ENCODE measurements at places on chromosomes 11 and 22.

GRCh38 chr22:34669001-34669400 is 397.0 kb upstream of the ISX start:
- no peak for DNase-seq

- DNase-seq, result no peak
These were observed 20.9 kb downstream of the POU2AF3 start for GRCh38 chr11:111319296-111319695.

DNA sequence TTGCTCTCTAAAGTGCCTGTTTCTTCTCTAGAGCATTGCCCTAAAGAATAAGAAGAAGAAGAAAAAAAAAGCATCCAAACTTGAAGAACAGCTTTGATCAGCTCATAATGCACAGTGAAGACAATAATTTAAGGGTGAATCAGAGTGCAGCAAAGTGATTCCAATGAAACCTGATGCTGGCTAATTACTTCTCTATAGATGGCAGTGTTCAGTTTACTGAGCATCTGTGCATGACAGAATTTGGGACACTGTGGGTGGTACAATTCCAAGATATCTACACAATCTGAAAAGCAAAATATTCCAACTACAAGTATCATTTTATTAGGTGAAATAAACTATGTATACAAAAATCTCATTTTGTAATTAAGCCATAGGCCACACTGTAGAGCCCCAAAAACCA is 450.5 kb upstream of the CCDC90B start:
- DNase-seq, result no peak

DNA sequence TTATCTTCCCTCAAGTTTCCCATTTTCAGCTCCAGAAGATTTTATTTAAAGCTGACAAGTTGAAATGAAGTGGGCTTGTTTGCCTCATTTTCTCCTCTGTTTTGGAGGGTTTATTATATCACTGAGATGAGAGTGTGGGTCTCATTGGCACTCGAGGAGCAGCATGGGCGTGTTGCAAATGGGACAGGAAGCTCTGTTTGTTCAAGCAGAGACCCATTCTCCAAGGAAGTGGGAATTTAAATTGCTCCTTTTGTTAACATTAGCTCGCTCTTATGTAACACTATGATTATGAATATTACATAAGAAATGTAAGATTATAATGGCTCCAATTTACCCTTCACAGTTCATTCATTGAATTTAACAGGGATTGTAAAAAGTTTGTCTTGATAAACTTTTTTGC is 317.7 kb upstream of the CTSC start:
- DNase-seq, result no peak

- no peak for DNase-seq
These were observed 715.1 kb upstream of the API5 start for GRCh38 chr11:42596576-42597145.

DNA sequence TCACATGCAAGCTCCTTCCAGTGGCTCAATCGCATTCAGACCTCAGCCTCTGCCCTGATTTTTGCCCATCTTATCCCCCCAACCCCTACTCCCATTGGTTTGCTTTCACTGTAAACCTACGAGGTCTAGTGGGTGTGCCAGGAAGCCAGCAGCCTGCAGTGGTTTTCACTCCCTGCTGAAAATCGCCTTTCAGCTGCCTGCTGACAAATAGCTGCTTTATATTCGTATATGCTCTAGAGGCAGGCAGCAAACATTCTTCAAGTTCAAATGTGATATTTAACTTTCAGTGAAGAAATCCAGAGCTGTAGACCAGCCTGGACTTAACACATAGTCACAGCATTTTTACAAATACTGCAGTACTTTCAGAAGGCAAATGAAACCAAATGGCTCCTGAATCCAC is 92.8 kb upstream of the APOA1 start:
- peak; percentile 22 for DNase-seq

DNA sequence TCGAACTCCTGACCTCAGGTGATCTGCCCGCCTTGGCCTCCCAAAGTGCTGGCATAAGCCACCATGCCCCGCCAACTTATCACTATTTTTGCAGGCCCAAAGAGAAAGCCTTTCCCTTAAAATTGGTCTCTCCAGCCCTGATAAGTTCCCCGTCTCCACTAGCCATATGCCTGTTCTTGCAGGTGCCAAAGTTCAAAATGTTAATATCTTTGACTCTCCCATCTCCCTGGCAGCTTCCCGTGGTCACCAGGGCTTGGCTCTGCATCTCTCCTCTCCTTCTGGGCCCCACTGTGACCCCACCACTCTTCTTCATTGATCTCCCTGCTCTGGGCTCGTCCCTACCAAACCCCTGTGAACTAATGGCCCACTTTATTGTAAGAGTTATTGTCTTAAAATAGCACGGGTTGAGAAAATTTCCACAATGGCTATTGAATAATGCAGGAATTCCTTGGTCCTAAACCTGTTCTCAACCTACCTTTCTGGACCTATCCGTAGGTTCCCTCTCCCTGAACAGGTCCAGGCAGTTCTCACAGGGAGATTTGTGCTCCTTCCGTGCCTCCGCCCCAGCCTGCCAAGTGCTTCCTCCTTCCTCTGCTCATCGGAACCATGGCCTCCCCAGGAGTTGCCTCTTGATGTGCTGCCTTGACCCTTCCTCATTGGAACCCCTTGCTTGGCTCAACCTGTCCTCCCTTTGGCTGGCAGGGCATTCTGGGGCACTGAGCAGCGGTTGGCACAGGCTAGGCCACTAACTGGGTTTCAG is 147.5 kb downstream of the DSCAML1 start:
- no peak for DNase-seq

DNA sequence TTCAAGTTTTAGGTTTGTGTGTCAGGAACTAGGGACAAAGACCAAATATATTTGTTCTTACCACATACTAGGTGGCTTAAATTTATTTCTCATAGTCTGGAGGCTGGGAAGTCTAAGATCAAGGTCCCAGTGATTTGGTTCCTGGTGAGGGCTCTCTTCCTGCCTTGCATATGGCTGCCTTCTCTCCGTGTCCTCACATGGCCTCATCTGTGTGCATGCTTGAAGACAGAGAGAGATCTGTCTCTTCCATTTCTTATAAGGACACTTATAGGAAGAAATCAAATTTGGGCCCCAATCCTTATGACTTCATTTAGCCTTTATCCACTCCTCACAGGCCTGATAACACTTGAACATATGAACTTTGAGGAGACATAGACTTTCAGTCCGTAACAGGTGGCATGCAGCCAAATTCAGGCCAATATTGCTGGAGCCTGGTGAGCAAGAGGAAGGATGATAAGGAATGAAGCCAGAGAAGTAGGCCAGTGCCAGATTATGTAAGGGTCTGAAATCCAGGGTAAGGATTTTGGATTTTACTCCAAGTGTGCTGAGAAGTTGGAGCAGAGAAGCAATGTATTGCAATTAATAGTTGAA is 35.1 kb downstream of the TTC17 start:
- DNase-seq, result no peak

GRCh38 chr11:35413598-35413997 is 5.8 kb downstream of the SLC1A2 start:
- DNase-seq, result no peak

- no peak for DNase-seq
These were observed 41.4 kb upstream of the B3GAT1 start for GRCh38 chr11:134453441-134453840.

DNA sequence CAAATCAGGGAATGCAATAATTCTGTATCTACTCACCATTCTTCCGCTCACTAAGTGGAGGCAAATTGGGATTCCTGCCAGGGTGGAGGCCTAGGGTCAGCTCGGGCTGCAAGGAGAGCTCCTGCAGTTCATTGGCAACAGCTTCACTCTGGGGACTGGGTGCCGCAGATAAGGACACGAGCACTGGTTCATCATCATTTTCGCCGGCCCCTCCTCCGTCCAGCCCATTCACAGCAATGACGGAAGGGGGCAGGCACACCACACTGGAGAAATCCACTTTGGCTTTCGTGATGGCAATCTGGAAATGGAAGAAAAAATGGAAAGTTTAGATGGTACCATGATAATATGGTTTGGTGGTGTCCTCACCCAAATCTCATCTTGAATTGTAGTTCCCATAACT is 84.4 kb downstream of the MRTFA start:
- DNase-seq, result no peak

DNA sequence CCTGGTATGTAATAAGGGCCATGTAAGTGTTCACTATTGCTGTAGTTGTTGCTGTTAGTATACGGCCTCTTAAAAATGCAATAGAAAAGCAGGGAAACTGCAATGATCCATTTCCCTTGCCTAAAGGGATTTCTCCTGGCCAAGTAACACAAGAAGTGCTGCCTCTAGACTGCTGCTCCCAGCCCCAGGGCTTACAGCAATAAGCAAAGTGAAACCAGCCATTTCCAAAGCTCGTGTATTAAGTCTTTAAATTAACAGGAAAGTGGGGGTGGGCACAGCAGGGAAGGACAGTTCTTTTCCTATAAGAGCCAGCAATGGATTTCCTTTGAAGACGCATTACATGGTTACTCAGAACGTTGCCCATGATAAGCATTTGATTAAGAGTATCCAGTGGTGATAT is 36.9 kb upstream of the WT1 start:
- DNase-seq, result no peak

DNA sequence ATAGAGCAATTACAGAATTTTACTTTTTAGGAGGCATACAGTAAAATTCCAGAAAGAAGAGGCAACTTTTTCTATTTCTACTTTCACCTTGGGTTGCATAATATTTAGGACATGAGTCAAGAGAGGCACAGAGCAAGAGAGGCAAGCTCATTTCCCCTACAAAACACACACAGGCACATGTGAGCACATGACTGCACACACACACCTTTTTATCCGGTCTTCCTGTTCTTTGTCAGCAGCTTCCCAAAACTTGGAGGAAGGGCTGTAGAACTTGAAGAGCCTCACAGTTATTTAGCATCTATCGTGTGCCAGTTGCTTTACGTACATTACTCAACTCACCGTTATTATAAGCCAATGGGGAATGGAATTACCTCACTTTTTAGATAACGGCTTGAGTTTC is 37.8 kb upstream of the CCDC179 start:
- DNase-seq, result no peak

DNA sequence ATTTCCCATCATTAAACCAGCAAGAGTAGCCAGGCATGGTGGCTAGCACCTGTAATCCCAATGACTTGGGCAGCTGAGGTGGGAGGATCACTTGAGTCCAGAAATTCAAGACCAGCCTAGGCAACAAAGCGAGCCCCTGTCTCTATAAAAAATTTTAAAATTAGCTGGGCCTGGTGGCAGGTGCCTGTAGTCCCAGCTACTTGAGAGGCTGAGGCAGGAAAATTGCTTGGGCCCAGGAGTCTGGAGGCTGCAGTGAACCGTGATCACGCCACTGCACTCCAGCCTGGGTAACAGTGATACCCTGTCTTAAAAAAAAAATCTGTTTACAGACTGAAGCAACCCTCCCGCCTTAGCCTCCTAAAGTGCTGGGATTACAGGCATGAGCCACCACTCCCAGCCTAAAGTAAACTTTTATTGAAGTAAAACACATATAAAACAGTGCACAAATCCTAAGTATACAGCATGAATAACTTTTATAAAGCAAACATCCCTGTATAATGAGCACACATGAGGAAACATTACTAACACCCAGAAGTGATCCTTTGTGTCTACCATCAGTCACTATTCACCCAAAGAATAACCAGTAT is 12.6 kb downstream of the UCP3 start:
- no peak for DNase-seq

- no peak for DNase-seq
These were observed 44.4 kb upstream of the DAGLA start for GRCh38 chr11:61635787-61636186.

- DNase-seq, result no peak
These were observed 218.2 kb upstream of the CCDC179 start for GRCh38 chr11:23078289-23078971.

DNA sequence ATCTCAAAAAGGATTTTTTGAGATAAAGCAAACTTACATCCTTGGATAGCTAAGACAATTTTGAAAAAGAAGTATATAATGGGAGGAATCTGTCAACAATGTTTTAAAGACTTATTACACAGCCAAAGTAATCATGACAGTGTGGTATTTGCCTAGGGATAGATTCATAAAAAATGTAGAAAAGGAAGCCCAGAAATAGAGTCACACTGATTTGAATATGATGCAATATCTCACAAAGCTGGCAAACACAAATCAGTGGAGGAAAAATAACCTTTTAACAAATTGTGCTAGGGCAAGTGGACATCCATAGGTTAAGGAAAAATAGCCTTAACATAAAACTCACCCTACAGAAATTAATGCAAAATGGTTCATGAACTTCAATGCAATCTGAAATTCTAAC is 6.0 kb downstream of the XKR3 start:
- no peak for DNase-seq

DNA sequence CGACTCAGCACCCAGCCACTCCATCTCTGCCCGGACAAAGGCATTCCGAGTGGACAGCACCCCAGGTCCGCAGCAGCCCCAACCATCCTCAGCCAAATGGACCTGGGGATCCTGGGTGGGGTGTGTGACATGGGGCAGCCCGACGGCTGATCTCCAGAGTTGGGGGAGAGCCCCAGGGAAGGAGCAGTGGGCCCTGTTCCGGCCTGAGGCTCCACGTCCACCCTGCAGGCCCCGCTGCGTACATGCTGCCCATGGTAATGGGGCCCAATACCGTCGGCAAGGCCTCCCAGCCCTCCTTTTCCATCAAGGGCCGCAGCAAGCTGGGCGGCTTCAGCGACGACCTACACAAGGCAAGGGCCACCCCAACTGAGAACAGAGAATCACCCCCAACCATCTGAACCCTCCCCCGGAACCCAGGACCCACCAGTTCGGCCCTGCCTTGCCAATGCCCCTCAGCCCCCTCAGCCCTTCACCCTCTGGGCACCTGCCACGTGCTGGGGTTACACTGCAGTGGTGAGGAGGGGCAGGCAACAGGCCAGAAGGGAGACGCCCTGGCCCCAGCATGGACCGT is 5.4 kb downstream of the SCGB1C1 start:
- DNase-seq, result no peak

- DNase-seq, result no peak
These were observed 60.9 kb downstream of the LRP5 start for GRCh38 chr11:68373189-68373814.

- no peak for DNase-seq
These were observed 50.7 kb downstream of the PAMR1 start for GRCh38 chr11:35474688-35475087.
